Activated gamma-delta T cell treated with Interleukin-2 at 50 U/mL for 16 hours (primary cell): ENCODE measurements at places on chromosomes 16 and 17.

- no peak for DNase-seq
Observed at GRCh38 chr16:66616592-66616991, 12.1 kb downstream of the CMTM3 start.

- no peak for DNase-seq
Observed at GRCh38 chr16:58127634-58128033, 1.5 kb downstream of the CFAP20 start.

- no peak for DNase-seq
Observed at GRCh38 chr17:30267625-30268024, 24.1 kb downstream of the BLMH start.

DNA sequence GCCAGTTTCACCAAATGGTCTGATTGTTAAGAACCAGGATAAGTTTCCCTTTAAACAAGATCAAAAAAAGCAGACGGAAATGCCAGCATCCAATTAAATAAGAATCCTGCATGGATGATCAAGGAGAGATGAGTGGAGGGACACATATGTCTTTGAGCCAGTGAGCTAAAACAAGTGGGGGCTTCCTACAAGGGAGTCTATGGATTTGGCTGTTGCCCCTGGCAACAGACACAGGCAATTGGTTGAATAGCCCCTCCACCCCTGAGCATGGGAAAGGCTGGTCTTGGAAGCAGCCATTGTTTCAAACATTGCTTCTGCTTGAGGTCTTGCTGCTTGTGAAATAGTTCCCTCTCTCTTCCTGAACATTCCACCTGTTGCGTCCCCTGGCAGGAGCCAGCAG is 374.7 kb upstream of the ERCC4 start:
- no peak for DNase-seq

GRCh38 chr17:74682028-74682427 is 30.7 kb downstream of the CD300LF start:
- DNase-seq: no peak
